Activated CD4-positive, alpha-beta memory T cell treated with anti-CD3 and anti-CD28 coated beads, Interleukin-2, amount 10 ng/mL, durations not matched to agents 7 days and 5 days (primary cell): ENCODE measurements at places on chromosomes 5 and 9.

- H3K36me3 ChIP-seq: no peaks in the 10 kb centered on the region
- no peak overlapping the region for H3K4me3 ChIP-seq
- peaks cover 9% of the 10 kb centered on the region for H3K27me3 ChIP-seq
- no peaks in the 10 kb centered on the region for H3K4me1 ChIP-seq
- no peak overlapping the region for H3K27ac ChIP-seq
Observed at GRCh38 chr5:143980506-143980905, 168.5 kb downstream of the HMHB1 start.

GRCh38 chr9:22068369-22068768, 59.3 kb upstream of the CDKN2B start:
- peaks cover 8% of the 10 kb centered on the region for H3K27me3 ChIP-seq
- peaks cover 64% of the 10 kb centered on the region for H3K4me1 ChIP-seq
- no peak overlapping the region for H3K27ac ChIP-seq
- no peak overlapping the region for H3K4me3 ChIP-seq
- peaks cover 33% of the 10 kb centered on the region for H3K36me3 ChIP-seq
- DNase-seq: no peak

- peaks cover 26% of the 10 kb centered on the region for H3K4me1 ChIP-seq
- peak; percentile 70 for DNase-seq
- peak overlapping the region; percentile 26 for H3K4me3 ChIP-seq
- H3K27me3 ChIP-seq: no peaks in the 10 kb centered on the region
Observed at GRCh38 chr5:179836225-179837019, 15.7 kb downstream of the SQSTM1 start.

GRCh38 chr5:76487821-76488220, 84.7 kb downstream of the IQGAP2 start:
- no peak overlapping the region for H3K4me3 ChIP-seq
- no peak for DNase-seq
- no peak overlapping the region for H3K27ac ChIP-seq
- peaks cover 18% of the 10 kb centered on the region for H3K4me1 ChIP-seq

GRCh38 chr5:32165-32564, 59.8 kb upstream of the PLEKHG4B start:
- H3K4me1 ChIP-seq: no peaks in the 10 kb centered on the region
- H3K4me3 ChIP-seq: no peak overlapping the region
- no peaks in the 10 kb centered on the region for H3K36me3 ChIP-seq
- DNase-seq: no peak
- H3K27me3 ChIP-seq: no peaks in the 10 kb centered on the region

GRCh38 chr5:142842994-142843905, 73.1 kb downstream of the ARHGAP26 start:
- H3K4me1 ChIP-seq: peaks cover 25% of the 10 kb centered on the region
- no peak overlapping the region for H3K4me3 ChIP-seq
- H3K36me3 ChIP-seq: no peaks in the 10 kb centered on the region
- no peaks in the 10 kb centered on the region for H3K27me3 ChIP-seq

- H3K4me3 ChIP-seq: no peak overlapping the region
- H3K27me3 ChIP-seq: no peaks in the 10 kb centered on the region
- no peak for DNase-seq
- H3K36me3 ChIP-seq: no peaks in the 10 kb centered on the region
- peaks cover 9% of the 10 kb centered on the region for H3K4me1 ChIP-seq
- H3K27ac ChIP-seq: no peak overlapping the region
Observed at GRCh38 chr9:112784020-112784785, 33.6 kb downstream of the SNX30 start.
